ENCODE measurements at places on chromosomes 3 and 15.

DNA sequence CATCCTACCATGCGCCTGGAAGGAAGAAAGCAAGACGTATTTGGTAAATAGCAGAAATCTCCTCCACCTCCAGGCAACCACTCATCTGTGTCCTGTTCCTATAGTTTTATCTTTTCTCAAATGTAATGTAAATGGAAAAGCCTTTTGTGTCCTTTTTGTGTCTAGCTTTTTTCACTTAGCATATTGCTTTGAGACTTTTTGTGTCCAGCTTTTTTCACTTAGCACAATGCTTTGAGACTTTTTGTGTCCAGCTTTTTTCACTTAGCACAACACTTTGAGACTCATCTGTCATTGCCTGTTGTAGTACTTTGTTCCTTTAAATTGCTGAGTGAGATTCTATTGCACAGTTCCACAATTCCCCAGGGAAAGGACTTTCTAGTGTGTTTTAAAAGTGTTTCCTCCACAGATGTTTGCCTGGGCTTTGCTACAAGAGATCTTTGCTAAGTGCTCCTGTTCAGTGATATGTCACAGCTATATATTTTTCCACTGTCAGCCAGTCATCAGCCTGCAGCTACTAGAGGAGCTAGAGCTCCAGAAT lies 27.9 kb upstream of the MUC13 start:
- no peak for DNase-seq

GRCh38 chr3:46480491-46481195 lies 15.9 kb upstream of the LTF start:
- no peak for DNase-seq

DNA sequence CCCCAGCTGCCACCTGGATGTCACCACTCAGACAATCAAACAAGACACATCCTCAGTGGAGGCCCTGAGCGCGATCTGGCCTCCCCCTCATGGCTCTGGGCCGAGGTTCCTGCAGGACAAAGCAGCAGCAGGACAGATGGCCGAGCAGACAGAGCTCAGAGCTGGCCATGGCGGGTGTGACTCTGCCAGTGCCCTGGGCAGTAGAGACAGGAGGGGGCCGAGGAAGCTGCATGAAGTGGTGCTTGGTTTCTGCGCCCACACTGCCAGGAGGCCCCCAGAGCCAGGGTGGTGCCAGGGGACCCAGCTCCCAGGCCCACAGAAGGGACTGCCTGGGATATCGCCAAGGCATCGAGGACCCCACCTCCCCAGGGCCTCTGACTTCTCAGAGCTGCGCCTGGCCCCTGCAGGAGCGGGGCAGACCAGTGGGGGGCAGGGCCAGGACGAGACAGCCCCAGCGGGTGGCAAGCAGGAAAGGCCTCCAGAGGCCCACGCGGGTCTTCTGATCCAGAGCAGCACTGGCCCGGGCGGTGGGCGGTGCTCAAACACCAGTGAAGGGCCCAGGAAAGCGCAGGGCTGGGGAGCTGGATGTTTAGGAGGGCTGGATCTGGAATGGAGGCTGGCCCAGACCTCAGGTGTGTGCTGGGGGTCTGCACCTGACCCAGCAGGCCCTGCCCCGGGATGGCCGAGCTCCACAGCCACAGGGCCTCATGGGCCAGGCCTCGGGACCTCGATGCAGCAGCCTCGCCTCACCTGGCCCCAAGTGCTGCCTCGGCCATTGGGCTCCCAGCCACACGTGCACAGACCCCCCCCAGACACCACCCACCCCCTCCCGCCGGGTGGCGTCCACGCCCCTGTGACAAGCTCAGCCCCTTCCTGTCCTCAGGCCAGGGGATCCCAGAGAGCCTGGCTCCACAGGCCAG lies 76.0 kb downstream of the GOLGA8G start:
- no peak for DNase-seq

DNA sequence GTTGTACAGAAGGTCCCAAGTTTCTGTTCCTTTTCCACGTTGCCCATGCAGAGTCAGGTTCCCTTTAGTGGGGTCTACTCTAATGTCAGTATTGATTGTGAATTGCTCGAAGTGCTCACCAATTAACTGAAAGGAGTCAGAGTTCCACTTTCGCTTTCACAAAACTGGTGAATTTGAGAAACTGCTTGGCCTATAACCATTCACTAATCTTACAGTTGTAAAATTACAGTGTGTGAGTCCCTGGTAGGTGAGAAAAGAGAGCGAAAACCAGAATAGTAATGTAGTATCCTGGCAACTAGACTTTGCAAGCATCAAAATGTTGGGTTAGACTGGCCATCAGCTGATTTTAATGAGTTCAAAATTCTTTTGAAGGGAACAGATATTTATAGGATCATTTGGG lies 237.5 kb upstream of the CHRM5 start:
- DNase-seq = no peak

GRCh38 chr3:101156787-101157345 lies 163.5 kb downstream of the IMPG2 start:
- no peak for DNase-seq

- DNase-seq = no peak
Measured at GRCh38 chr3:4821975-4822374, 157.3 kb upstream of the BHLHE40 start.

DNA sequence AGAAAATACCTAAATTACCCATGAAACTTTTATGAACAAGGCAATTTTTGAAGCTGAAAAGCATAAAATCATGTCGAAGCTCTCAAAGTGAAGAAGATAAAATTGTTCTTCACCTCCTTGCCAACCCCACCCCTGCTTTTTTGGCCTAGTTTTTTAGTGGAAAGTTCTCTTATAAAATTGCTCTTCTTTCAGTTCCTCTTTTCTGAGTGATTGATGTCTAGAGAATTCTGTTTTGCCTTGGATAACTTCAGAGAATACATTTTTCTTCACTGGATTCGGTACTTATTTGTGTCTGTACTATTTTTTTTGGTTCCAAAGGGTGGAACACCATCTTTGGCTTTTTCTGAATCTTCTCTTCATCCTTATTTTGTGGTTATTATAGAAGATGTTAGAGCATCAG lies 25.0 kb upstream of the PYDC2 start:
- no peak for DNase-seq

DNA sequence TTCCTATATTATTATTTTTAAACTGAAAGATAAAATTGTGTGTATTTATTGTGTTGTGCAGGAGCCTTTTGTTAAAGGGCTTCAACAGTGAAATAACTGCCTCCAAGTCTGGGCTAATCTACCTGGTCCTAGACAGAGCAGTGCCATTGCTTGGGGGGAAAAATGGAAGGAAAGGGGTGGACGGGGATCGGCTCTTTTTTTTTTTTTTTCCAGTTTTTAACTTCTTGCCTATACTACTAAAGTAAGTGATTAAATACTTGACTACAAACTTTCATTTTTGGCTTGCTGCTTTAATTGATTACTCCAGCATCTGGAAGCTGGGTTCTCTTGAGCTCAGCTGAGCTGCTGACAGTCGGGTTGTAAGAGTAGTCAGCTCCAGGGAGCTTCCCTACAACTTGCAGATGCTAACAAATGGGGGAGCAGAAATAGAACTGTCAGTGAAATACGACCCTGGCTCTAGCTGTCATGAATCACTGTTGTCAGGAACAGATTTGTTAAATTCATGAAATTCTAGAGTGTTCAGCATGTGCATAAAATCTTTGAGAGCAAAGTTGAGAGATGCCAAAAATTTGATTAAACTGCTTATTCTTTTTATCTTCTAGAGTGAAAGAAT lies 276.7 kb downstream of the ROBO1 start:
- no peak for DNase-seq

DNA sequence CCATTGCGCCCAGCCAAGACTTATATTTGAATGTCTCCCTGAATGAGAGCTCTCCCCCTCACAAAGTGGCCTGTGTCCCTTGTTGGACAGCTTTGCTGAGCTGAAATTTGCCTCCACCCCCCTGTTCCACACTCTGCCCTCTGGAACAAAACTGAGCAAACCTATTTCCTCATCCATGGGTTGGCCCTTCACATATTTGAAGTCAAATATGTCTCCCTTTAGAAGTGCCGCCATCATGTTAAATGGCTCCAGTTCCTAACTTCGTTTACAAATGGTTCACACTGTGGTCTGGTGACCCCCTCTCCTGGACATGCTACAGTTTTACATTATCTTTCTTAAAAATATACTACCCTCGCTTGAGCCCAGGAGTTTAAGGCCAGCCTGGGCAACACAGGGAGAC lies 4.6 kb downstream of the PLIN1 start:
- DNase-seq = no peak

DNA sequence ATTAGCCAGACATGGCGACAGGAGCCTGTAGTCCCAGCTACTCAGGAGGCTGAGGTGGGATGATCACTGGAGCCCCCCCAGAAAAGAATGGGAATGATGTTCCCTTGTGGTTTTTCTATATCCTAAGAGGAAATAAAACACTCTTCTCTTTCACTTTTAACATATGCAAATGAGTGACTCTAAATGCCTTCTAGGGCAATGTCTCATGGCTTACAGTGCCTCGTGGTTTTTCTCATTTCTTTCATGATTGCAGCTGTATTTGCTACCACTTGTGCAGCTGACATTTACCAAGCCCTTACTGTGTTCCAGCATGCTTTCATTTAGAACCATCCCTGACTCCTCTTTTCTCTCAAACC lies 26.4 kb downstream of the STOML1 start:
- DNase-seq = no peak

DNA sequence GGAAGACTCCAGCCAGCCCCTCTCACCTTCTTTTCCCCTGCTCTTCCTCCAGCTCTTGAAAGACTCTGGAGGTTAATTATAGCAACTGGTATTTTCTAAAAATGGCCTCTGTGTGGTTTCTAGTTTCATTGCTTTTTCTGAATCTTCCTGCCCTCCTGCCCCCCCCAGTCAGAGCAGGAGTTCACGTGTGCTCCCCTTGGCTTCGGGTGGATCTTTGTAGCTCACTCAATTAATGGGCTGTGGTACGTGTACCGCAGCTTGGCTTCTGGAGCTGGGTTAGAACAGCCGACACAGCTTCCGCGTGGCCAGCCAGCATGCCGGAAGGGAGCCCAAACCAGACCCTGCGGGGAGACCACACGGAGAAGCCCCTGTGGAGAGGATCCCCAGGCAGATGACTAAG lies 31.5 kb downstream of the TM2D3 start:
- DNase-seq = no peak

GRCh38 chr15:59052915-59053407 lies 52.0 kb upstream of the CCNB2 start:
- DNase-seq = no peak

DNA sequence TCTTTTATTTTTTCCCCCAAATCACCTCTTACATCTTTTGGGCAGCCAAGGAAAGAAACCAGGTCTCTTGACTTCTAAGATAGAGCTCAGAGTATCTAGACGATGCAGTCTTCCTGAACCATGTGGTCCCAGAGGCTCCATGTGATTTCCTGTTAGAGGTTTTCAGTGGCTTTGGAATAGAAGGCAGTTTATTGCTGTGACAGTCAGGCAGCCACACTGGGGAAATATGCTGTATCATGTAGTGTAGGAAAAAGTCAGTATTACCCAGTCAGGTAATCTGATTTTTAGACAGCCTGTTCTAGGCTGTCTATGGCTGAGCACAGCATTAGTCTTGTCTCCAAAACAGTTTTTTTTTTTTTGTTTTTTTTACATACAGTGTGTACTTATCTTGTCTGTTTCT lies 294.3 kb downstream of the THSD4 start:
- no peak for DNase-seq

DNA sequence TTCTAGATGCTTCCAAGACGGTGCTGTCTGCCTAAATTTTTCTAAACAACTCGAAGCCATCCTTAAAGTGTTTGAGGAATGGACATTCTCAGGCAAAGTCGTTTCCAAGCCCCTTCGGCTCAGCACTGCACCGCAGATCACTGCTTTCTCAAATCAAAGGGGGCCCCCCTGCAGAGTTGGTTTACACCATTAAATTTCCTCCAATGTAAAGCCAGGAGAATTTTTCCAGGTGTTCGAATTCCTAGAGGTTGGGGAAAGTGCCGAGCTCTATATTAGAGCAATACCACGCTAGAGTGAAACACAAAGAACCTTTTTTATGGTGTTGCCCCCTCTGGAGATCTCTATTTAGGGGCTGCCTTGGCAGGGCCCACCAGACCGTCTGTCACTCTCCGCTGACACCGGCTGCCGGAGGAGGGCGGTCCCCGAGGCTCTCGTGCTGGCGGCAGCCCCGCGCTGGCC lies 277.9 kb upstream of the NR2F2 start:
- DNase-seq = no peak

DNA sequence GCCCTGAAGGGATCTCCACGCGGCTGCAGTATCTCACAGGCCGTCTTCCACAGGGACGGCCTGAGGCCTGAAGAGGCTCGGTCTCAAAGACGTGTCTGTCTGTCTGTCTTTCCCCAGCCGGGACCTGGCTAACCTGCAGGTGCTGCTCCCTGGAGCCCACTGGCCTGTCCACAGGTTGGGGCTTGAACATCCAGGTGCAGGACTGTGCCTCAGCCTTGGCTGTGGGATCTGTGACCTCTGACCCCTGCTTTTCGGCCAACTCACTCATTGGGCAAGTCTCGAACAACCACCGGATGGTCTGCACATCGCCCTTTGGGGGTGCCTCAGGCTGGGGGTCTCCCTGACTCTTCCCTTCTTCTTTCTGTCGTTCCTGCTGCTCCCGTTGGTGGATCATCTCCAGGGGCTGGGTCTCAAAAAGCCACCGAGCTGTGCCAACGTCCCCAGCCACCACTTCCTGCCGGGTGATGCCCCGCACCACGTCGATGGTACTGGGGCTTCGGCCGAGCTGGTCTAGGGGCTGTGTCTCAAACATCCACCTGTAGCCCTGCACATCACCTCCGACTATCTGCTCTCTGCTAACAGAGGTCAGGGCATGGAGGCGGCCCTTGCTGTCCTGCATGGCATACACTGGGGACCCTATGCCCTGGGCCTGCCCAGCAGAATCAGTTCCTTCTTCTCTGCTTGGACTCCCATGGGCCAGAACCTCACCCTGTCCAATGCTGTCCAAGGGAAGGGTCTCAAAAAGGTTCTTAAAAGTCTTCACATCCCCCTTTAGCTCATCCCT lies 4.8 kb downstream of the XIRP1 start:
- DNase-seq = no peak

DNA sequence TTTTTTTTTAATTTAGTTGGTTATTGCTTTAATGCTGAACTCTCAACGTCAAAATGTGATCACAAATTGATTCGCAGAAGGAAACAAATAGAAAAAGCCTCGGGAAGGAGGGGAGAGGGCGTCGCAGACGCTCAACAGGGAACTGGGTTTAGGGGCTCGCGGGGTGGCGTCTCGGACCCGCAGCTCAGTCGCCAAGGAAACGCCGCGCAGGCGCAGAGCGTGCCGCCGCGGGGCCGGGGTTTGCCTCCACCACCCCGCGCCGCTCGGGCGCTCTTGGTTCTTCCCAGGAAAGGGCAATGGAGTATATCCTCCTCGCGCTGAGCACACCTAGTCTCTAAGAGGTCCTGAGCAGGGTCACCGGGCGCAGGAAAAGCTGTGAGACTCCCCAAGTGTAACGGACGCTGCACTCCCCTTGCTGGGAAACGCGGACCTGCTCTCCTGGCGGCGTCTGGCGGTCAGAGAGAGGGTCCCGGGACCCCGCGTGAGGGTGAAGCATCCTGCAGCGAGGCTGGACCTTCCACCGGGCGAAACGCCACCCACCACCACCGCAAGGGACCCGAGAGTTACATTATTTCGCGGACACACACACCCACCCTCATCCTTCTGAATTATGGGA lies 753 bp downstream of the PLCH1 start:
- peak; percentile 51 for DNase-seq

GRCh38 chr3:58386626-58387365 lies 46.8 kb downstream of the PDHB start:
- no peak for DNase-seq

Data from NCI-H2171 (cell line).